Daoy (cell line): ENCODE measurements at places on chromosomes 5 and 9. TPM values are rescaled to one million over a fixed set of nuclear protein-coding genes. Genes with fewer than 3 reads are reported as not detected.

SPAG8 gene
- 0.57 and 0.65 TPM in 2 replicates for total RNA-seq

ACSL6 gene
- total RNA-seq, result 0.06 and 0.46 TPM in 2 replicates

PNPLA7 gene
- under 0.01 TPM in 1 of 2 replicates, not detected in the other for total RNA-seq

ATOSB gene
- 1.9 and 4.7 TPM in 2 replicates for total RNA-seq

CHSY3 gene
- 0.21 and 0.40 TPM in 2 replicates for total RNA-seq

DMRT3 gene
- not detected in 2 replicates for total RNA-seq

CCDC152 gene
- total RNA-seq, result 5.2 and 7.2 TPM in 2 replicates

PLPP1 gene
- 26.8 and 45.2 TPM in 2 replicates for total RNA-seq

ADAMTS16 gene
- total RNA-seq, result 10.7 and 11.6 TPM in 2 replicates

ANKRD20A1 gene
- total RNA-seq, result 0.15 and 1.3 TPM in 2 replicates

ANKRD18B gene
- 4.2 and 16.5 TPM in 2 replicates for total RNA-seq

STOML2 gene
- total RNA-seq, result 222 and 248 TPM in 2 replicates

SCGB3A1 gene
- not detected in 2 replicates for total RNA-seq

TSTD2 gene
- 14.4 and 19.0 TPM in 2 replicates for total RNA-seq

CCL19 gene
- not detected in 2 replicates for total RNA-seq

EDIL3 gene
- 184 and 191 TPM in 2 replicates for total RNA-seq

NPM1 gene
- total RNA-seq, result 3,269 and 4,718 TPM in 2 replicates

PCDHB15 gene
- 0.21 and 0.86 TPM in 2 replicates for total RNA-seq

MBLAC2 gene
- total RNA-seq, result 2.3 and 4.1 TPM in 2 replicates

LMX1B gene
- total RNA-seq, result 1.5 and 4.6 TPM in 2 replicates

RASEF gene
- total RNA-seq, result 7.4 and 9.2 TPM in 2 replicates

CAST gene
- 124 and 134 TPM in 2 replicates for total RNA-seq

BNC2 gene
- 4.2 and 6.7 TPM in 2 replicates for total RNA-seq

TLX3 gene
- 20.1 and 21.9 TPM in 2 replicates for total RNA-seq

STPG3 gene
- not detected in 2 replicates for total RNA-seq

CYSRT1 gene
- total RNA-seq, result 0.91 TPM in 1 of 2 replicates, not detected in the other

SH3GL2 gene
- 0.17 TPM in 1 of 2 replicates, not detected in the other for total RNA-seq

CATSPER3 gene
- total RNA-seq, result 0.06 TPM in 1 of 2 replicates, not detected in the other

NTNG2 gene
- total RNA-seq, result 1.9 and 2.6 TPM in 2 replicates

ESM1 gene
- 1.9 and 5.0 TPM in 2 replicates for total RNA-seq

FAM53C gene
- 19.5 and 24.1 TPM in 2 replicates for total RNA-seq
